ENCODE measurements at places on chromosomes 6 and 20.

DNA sequence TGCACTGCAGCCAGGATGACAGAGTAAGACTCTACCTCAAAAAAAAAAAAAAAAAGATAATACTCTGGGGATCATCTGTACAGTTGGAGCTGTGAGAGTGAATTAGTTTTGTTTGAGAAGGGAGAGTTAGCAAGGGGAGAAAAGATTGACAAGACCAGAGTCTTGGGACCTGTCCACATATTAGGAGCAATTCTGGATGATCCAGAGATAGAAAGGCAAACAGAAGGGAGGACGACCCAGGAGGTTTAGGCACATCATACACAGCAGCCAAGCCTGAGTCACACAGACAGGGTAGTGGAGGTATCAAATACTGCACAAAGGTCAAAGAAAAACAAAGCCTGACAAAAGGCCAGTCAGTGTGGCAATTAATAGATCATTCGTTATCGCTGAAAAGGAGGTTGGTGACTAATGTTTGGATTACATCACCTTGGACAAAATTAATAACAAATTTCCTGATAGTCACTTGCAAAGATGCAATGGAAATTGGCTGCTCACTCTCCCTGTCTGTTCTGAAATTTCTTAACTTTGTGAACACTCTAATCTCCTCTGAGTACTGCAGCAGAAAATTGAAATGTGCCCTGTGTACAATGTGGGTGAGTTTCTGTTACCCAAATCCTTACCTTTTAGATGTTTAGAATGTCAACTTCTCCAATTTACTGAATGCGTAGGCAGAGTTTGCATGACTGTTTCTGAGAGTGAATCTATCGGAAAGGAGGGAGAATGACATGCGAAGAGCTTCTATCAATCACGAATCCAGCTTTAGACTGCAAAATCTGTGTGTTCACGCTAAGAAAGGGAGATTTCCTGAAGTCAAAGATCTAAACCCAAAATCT, 105.4 kb downstream of the TSHZ2 start:
- no peak for DNase-seq

- DNase-seq: peak; percentile 69
Observed at GRCh38 chr6:34696189-34696738, 303 bp downstream of the ILRUN start.

- DNase-seq: no peak
Observed at GRCh38 chr6:6863970-6864639, 243.7 kb upstream of the RREB1 start.

DNA sequence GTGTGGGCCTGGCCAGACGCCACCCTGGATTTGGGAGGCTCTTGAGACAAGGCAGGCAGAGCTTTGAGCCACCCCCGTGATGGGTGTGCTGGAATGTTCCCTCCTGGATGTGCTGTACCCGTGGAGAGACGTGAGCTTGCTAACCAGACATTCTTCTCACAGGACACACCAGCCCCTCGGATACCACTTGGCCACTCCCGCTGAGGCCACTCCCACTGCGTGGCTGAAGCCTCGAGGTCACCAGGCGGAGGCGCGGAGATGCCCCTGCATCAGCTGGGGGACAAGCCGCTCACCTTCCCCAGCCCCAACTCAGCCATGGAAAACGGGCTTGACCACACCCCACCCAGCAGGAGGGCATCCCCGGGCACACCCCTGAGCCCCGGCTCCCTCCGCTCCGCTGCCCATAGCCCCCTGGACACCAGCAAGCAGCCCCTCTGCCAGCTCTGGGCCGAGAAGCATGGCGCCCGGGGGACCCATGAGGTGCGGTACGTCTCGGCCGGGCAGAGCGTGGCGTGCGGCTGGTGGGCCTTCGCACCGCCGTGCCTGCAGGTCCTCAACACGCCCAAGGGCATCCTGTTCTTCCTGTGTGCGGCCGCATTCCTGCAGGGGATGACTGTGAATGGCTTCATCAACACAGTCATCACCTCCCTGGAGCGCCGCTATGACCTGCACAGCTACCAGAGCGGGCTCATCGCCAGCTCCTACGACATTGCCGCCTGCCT, 14.1 kb downstream of the SLCO4A1 start:
- no peak for DNase-seq

- no peak for DNase-seq
Observed at GRCh38 chr6:113684382-113684901, 172.7 kb upstream of the MARCKS start.

GRCh38 chr6:109762166-109762565, 71.1 kb downstream of the FIG4 start:
- no peak for DNase-seq
